ENCODE measurements at places on chromosomes 7 and 10.

DNA sequence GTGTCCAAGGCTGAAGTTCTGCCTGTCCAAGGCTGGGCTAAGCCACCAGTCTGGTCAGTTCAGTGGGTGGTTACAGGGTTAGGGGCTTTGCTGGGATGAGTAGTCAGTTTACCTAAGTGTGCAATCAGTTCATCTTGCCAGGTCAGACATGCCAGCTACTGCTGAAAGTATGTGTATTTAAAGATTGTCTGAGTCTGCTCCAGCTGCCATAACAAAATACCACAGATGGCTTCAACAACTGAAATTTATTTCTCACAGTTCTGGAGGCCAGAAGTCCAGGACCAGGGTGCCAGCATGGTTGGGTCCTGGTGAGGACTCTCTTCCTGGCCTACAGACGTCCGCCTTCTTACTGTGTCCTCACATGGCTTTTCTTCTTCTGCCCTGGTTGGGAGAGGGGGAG lies 52.4 kb upstream of the TNS3 start:
- no peak for DNase-seq

GRCh38 chr7:79782256-79782655 lies 328.8 kb upstream of the MAGI2 start:
- DNase-seq = no peak

GRCh38 chr10:32629910-32630309 lies 184.0 kb downstream of the CCDC7 start:
- no peak for DNase-seq

DNA sequence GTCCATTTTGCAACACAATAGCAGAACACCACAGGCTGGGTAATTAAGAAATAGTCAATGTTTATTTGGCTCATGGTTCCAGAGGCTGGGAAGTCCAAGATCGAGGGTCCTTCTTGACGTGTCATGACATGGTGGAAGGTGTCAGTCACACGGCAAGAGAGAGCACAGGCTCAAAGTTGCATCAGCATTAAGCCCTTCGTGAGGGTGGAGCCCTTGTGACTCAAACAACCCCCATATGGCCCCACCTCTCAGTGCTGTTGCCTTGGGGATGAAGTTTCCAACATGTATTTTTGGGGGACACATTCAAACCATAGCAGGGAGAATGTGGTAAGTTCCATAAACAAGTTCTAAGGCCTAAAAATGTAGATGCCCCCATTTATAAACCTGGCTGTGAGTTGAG lies 24.6 kb upstream of the GTPBP4 start:
- no peak for DNase-seq

GRCh38 chr7:114302858-114303257 lies 111.8 kb upstream of the FOXP2 start:
- DNase-seq = no peak

DNA sequence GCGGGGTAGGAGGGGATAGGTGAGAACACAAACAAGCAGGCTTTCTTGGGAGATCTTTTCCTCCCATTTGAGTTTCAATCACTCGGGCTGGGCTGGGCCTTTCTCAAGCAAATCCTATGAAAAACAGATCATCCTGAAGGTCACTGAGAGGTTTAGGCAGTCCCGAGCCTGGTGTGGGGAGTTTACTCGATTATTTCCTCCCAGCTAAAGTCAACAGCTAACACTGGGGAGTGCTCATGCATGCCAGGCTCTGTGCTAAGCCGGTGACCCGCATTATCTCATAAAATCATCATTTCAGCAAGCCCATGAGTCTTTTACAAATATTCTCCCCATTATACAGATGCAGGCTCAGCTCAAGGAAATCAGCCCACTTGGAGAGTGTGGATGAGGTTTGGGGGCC lies 85.0 kb upstream of the PAX2 start:
- DNase-seq = no peak
